Esophagus squamous epithelium (tissue), 5 donors: ENCODE measurements at places on chromosomes 5 and 9.

GRCh38 chr5:78647838-78648358 lies 674 bp downstream of the LHFPL2 start:
- no peak for DNase-seq

DNA sequence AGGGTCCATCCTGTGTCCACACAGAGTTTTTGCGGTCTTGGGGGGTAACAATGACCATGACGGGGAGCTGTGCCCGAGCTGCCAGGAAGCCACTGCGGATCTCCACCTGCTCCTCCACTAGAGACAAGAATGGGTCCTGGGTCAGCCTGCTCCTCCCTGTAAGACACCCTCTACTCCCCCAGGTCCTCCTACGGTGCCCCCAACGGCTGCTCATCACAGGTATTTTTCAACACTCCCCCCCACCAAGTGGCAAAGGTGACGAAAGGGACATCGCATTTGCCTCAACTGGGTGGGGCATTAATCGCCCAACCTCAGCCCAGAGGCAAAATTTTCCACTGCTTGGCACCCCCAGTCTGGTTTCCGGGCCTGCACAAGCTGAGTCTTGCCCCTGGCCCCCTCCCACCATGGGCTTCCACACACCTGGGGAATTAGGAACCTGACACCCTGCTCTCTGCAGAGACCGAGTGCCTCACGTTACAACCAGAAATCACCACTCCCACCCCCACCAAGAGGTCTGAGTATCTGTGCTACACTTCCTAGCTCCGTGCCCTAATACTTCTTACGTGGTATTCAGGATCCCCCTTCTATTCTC lies 9.6 kb downstream of the NOL6 start:
- no peak for DNase-seq

GRCh38 chr5:109784687-109785086 lies 95.0 kb downstream of the MAN2A1 start:
- no peak for DNase-seq

DNA sequence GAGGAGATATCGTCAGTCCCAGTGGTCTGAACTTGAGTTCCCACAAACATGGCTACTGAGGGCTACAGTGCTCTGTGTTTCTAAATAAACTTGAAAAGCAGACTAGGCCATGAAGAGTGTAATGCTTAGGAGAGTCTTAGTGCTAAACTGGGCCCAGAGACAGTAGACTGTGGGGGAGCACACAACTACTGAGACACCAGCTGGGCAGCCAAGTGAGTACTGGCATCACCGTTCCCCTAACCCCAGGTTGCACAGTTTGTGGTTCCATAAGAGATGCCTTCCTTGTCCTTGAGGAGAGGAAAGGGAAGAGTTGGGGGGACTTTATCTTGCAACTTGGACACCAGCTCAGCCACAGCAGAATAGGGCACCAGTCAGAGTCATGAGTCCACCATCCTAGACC lies 172.1 kb upstream of the DMRTA1 start:
- no peak for DNase-seq

- DNase-seq, result no peak
These were observed 7.8 kb upstream of the LCN1 start for GRCh38 chr9:135513351-135513846.

- no peak for DNase-seq
These were observed 66.5 kb downstream of the GALNT12 start for GRCh38 chr9:98873951-98874371.

DNA sequence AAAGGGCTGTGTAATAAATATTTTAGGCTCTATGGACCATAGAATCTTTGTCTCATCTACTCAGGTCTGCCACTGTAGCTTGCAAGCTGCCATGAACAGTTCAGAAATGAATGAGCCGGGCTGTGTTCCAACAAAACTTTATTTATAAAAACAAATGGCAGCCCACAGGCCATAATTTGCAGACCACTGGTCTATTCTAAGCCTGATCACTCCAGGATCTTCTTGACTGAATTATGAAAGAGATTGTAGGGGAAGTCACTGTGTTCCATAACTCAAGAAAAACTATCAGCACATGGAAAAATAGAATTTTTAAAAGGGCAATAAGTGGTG lies 11.4 kb upstream of the C1QTNF3 start:
- DNase-seq, result no peak

GRCh38 chr9:93565089-93565488 lies 11.3 kb upstream of the PHF2 start:
- DNase-seq, result no peak

DNA sequence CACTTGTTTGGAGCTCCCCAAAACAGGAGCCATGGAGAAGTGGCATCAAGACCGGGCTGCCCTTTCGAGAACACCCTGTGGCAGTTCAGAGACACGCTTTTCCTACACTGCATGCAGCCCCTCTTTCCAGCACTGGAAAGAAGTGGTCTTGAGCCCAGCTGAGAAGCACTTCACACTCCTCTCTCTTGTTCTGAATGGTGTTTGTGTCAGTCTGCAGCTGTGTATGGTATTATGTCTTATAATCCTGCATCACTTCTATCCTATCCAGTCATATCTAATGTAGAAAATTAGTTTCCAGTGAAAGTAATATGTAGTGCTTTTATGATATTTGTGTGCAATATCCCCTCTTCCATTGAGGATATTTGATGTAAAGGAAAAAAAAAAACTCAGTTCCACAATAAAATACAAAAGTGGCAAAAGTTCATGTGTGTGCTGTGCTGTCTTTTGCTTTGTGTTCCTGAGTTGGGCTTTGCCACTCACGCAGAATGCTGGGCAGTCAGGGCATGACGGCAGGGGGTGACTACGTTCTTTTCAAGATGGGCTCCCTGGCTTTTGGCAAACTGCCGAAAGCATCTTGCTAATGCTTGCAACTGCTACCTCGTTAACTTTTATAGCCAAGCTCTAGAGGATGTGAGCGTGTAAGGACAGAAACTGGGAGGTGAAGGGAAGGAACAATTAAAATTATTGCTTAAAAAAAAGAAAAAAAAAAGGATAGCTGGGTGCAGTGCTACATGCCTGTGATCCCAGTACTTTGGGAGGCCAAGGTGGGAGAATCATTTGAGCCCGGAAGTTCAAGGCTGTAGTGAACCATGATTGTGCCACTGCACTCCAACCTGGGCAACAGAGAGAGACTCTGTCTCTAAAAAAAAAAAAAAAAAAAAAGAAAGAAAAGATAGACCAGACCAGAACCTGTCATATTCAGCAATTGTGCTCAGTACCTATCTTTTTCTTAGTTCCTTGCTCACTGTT lies 102.2 kb downstream of the MAP1B start:
- no peak for DNase-seq

- no peak for DNase-seq
These were observed 150.2 kb upstream of the SLC12A2 start for GRCh38 chr5:127933348-127933747.

GRCh38 chr9:1554081-1555035 lies 460.8 kb upstream of the SMARCA2 start:
- DNase-seq, result no peak

DNA sequence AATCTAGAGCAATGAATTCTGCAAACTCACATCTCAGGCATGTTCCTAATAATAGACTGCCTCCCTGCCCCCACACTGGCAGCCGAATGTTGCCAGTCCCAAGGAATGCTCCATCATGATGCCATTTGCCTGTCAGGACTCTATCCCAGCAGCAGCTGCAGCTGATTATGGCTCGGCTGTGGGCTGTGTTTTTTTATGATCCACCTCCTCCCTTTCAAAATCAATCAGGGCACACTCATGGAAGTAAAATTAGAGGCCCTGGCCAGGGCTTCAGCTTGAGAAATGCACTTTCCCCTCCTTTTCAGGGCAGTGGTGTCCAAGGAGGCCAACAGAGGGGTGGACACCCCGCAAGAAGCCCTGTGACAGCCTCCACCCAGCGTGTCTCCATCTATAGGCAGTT lies 176.7 kb upstream of the S1PR3 start:
- DNase-seq, result no peak

DNA sequence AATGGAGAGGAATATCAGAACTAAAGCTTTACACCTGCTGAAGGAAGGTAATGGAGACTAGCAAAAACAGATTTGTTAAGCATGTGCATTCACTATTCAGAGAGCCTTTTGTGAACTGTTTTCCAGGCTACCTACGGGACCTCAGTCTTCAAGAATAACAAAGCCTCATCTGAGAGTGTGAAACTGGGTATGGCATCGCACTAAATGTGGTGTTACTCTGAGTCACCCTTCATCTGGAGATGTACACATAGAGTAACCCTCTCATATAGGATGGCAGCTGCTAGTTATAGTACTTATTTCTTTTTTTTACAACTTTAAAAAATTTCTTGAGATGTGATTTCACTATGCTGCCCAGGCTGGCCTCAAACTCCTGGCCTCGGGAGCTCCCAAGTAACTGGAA lies 306.8 kb downstream of the ZNF608 start:
- no peak for DNase-seq
